SJSA1 (cell line): ENCODE measurements at places on chromosomes 2 and 18. TPM values are rescaled to one million over a fixed set of nuclear protein-coding genes. Genes with fewer than 3 reads are reported as not detected.

The SLC16A14 gene
- 0.47 and 1.5 TPM in 2 replicates for total RNA-seq

The MBP gene
- total RNA-seq, result not detected in 2 replicates

The BZW1 gene
- 308 and 508 TPM in 2 replicates for total RNA-seq

The RSAD2 gene
- not detected in 2 replicates for total RNA-seq

The ZSWIM2 gene
- not detected in 2 replicates for total RNA-seq

The SULT1C4 gene
- 0.25 and 1.7 TPM in 2 replicates for total RNA-seq
